HCEC 1CT (cell line): ENCODE measurements at places on chromosomes 11 and 22.

DNA sequence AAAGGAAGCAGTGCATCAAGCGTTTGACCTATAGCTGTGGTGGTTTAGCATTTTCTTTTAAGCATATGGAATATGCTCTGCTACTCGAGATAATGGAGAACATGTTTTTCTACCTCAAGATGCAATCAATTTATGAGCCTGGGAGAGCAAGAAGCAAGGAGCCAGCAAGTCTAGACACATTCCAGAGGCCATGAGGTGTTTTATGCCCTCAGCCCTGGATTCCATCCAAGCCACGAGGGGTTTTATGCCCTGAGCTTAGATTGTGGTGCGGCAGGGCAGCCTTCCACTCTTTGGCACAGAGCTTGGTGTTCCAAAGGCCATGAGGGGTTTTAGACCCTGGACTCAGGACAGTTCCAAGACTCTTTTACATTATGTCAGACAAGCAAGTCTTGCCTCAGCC is 11.7 kb upstream of the DNAJB13 start:
- DNase-seq = no peak

GRCh38 chr22:50319503-50319951 is 7.3 kb downstream of the DENND6B start:
- no peak for DNase-seq

DNA sequence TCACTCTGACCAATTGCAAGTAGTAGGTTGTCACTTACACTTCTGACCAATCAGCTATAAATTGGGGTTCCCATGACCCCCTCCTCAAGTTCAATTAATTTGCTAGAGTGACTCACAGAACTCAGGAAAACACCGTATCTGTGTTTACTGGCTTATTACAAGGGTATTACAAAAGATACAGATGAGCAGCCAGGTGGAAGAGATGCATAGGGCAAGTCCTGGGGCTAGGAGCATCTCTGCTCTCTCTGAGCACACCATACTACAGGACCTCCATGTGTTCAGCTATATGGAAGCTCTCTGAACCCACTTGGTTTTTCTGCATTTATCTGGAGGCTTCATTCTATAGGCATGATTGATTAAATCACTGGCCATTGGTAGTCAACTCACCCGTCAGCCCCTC is 11.3 kb upstream of the GRK3 start:
- DNase-seq = no peak

- no peak for DNase-seq
Measured at GRCh38 chr11:83692675-83693074, 406.5 kb upstream of the CCDC90B start.

DNA sequence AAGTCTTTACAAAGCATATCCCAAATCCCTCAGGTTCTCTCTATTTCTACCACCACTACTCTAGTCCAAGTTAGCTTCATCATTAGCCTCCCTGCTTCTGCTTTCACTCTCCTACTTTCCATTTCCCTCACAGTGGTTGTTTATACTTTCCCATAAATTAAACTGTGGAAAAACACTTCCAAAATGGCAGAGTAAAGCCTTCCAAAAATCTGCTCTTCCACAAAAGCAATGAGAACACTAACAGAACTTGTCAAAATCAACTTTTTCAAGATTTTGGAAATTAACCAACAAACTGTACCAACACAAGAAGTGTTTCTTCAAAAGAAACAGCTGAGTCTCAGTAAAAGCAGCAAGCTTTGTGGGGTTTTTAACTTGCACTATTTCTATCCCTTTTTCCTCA is 71.8 kb downstream of the TTC28 start:
- no peak for DNase-seq

DNA sequence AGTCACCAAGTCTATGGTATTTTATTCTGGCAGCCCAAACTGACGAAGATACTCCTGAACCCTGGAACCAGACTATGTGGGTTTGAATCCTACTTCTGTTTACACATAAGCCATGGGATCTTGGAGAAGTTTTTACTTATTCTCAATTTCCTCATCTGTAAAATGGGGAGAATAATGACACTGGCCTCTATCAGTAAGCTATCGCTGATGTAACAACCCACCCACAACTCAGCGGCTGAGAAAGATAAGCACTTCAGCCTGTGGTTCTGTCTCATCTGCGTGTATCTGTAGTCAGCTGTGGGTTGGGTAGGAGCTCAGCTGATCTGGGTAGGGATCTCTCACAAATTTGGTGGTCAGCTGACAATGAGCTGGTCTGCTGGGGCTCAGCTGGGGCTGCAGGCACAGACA is 68.0 kb upstream of the ALX4 start:
- DNase-seq = no peak

- DNase-seq = no peak
Measured at GRCh38 chr11:123431619-123432018, 1.6 kb downstream of the GRAMD1B start.

- no peak for DNase-seq
Measured at GRCh38 chr11:35764417-35764816, 101.8 kb downstream of the TRIM44 start.
